ENCODE measurements at places on chromosomes 3 and 15.

GRCh38 chr3:183427876-183428446 lies 458 bp downstream of the MCF2L2 start:
- peak; percentile 54 for DNase-seq

- DNase-seq: peak; percentile 34
Observed at GRCh38 chr15:58771621-58772250, 634 bp downstream of the MINDY2 start.

- no peak for DNase-seq
Observed at GRCh38 chr3:134366221-134366927, 7.9 kb downstream of the AMOTL2 start.

DNA sequence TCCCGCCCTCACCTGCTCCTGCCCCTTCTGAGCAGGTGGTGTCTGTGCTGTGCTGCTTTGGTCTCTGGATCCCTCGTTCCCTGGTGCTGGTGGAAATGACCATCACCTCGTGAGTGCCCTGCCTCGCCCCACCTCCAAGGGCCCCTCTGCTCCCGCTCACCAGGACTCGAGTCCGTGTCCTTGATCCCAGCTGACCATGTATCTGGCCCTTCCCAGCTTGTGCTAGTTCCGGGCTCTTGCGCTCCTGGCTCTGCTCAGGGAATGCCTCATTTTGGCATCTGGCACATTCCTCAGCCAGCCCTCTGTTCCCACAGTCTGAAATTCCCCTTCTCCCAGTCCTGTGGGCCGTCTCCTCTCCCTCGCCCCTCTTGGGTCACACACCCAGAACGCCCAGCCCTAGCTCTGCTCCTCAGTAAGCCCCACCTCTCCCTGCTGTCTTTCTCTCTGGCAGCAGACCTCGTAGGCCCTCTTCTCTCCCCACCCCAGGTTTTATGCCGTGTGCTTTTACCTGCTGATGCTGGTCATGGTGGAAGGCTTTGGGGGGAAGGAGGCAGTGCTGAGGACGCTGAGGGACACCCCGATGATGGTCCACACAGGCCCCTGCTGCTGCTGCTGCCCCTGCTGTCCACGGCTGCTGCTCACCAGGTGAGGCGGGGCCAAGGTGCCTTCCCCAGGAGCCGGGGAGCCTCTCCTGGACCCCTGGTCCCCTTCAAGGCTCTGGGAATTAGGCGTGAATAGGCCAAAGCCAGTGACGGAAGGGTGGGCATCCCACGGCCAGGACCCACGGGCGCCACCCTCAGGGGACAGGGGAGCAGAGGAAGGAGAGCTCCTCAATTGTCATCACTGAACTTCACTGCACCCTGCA lies 11.5 kb downstream of the SLC51A start:
- DNase-seq: no peak

GRCh38 chr3:72161881-72162595 lies 377.1 kb upstream of the PROK2 start:
- DNase-seq: no peak

DNA sequence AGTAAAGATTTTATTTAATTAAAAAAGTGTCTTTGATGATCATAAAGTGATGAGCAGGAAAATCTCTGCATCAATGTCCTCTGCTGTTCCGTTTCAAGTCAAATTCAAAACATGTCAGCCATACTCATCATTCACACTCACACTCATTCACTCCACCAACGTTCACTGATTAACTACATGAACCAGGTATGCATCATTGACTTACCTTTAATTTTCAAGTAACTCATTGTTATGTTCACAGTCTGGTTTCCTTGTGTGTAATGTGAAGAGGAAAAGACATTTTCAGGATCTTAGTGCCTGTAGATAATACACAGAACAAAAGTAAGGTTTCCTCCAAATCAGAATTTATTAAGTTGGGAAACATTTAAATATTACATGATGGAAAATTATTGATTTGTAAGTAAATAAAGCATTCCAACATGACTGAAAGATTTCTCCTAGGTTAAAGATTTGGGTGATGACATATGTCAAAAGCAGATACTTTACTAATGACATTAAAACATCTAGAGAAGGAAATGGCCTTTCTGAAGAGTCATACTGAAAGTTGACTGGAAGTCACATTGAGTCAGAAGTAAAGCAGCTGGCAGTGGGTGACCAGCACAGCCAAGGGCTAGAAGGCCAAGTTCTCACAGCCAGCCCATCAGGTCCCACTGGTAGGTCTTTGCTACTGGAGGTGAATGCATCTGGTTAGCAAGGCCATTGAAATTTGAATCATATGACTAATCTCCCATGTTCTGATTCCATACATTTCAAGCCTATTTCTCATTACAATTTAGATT lies 251.9 kb downstream of the CDIN1 start:
- no peak for DNase-seq

- DNase-seq: no peak
Observed at GRCh38 chr3:151437906-151438305, 23.0 kb downstream of the IGSF10 start.

DNA sequence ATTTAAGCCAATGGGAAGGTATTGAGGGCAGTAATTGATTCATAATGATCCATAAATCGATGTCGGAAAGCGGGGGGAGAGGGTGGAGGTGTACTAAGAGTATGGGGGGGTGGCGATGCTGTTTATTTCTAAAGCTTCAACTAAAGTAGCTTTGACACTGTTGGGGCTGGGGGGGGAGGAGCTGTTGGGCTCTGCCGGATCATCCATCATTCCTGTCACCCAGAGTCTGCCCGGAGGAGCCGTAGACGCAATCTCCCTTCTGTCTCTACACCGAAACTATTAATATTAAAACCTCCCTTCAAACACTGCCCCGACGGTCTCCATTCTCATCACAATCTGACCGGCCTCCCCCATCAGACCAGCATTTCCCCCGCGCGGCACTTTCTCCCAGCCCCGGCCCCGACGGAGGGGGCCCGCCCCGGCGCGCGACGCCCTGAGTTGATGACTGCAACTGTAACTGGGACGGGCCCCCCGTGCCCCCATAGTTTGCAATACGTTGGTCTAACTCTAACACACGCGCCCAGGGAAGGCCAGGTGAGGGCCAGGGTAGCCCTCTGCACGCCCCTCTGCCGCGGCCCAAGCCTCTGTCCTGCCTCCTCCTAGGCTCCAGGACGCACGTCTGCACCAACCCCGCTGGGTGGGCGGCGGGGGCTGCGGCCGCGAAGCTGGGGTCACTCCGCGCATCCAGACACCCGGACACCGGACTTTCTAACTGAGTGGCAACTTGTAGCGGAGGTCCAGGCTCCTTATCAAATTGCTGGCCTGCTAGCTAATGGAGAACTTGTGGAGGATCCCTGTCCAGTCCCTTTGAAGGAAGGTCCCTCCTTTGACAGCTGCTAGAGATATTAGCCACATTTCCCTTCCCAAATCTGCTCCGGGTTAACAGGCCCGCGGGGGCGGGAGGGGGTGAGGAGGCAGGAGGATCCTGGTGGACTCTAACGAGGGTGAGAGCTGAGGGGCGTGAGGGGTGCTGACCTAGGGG lies 212.0 kb downstream of the MEIS2 start:
- no peak for DNase-seq

All from stimulated activated CD4-positive, alpha-beta T cell treated with anti-CD3 and anti-CD28 coated beads, Interleukin-2, amount 100 ng/mL, for 24 hours (primary cell).